ENCODE measurements at places on chromosomes 13 and 19.

- H3K27me3 ChIP-seq = no peaks in the 10 kb centered on the region
- no peak overlapping the region for H3K4me3 ChIP-seq
- no peak for DNase-seq
- no peaks in the 10 kb centered on the region for H3K36me3 ChIP-seq
- H3K4me1 ChIP-seq = peaks cover 5% of the 10 kb centered on the region
- no peak overlapping the region for H3K27ac ChIP-seq
Measured at GRCh38 chr13:106110241-106110855, 425.1 kb downstream of the EFNB2 start.

DNA sequence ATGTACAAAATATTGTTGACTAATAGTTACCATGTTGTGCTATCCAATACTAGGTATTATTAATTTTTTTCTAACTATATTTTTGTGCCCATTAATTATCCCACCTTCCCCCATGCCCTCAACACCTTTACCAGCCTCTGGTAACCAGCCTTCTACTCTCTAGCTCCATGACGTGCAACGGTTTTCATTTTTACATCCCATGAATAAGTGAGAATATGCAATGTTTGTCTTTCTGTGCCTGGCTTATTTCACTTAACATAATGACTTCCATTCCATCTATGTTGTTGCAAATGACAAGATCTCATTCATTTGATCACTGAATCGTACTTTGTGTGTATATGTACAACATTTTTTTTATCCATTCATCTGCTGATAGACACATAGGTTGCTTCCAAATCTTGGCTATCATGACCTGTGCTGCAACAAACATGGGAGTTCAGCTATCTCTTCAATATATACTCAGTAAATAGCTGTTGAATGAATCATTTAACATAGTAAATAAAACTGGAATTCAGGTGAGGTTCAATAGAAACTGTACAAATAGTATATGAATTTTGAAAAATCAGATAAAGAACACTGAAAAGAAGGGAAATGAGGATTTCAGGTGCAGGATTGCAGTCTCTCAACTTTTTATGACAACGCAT, 509.0 kb upstream of the MIR17HG start:
- H3K4me3 ChIP-seq = no peak overlapping the region
- H3K4me1 ChIP-seq = no peaks in the 10 kb centered on the region
- no peak overlapping the region for H3K27ac ChIP-seq
- H3K27me3 ChIP-seq = no peaks in the 10 kb centered on the region
- H3K36me3 ChIP-seq = no peaks in the 10 kb centered on the region

DNA sequence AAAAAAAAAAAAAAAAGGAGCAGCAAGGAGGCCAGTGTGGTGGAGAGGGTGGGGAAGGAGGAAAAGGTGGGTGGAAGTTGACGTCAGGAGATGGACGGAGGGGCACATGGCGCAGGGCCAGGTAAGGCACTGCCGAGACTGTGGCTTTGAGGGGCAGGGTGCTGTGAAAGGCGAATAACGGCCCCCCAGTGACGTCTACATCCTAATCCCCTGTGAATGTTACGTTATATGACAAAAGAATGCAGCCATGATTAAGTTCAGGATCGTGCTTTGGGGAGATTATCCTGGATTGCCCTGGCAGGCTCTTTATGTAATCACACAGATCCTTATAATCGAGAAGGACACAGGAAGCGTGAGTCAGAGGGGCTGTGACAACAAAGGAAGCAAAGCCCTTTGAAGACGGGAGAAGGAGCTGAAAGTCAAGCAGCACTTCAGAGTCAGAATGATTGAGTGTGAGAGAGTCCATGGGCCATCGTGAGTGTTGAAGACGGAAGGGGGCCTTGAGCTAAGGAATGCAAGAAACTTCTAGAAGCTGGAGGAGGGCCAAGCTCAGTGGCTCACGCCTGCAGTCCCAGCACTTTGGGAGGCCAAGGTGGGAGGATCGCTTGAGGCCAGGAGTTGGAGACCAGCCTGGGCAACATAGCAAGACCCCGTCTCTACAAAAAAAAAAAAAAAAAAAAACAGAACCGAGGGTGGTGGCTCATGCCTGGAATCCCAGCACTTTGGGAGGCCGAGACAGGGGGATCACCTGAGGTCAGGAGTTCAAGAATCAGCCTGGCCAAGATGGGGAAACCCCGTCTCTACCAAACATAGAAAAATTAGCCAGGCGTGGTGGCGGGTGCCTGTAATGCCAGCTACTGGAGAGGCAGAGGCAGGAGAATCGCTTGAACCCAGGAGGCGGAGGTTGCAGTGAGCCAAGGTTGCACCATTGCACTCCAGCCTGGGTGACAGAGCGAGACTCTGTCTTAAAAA, 13.8 kb upstream of the CEACAM16 start:
- H3K27ac ChIP-seq = no peak overlapping the region
- DNase-seq = no peak

DNA sequence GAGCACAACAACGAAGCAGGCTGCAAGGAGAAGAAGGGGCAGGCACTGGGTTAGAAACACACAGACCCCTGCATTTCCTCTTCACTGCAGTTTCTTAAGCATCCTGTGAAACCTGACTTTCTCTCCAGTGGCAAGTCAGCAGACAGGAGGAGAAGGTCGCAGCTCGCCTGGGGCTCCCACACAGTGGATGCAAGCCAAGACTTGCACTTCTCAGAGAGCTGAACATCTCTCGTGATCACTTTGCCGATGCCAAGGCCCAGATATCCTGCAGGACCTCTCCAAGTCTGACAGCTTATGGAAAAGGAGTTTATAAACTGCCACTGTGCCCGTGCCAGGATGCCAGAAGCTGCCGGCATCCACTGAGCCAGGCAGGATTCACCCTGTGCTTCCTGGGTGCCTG, 18.4 kb downstream of the TMEM272 start:
- no peak overlapping the region for H3K4me3 ChIP-seq
- H3K27me3 ChIP-seq = no peaks in the 10 kb centered on the region
- no peak overlapping the region for H3K27ac ChIP-seq
- peaks cover 7% of the 10 kb centered on the region for H3K4me1 ChIP-seq

DNA sequence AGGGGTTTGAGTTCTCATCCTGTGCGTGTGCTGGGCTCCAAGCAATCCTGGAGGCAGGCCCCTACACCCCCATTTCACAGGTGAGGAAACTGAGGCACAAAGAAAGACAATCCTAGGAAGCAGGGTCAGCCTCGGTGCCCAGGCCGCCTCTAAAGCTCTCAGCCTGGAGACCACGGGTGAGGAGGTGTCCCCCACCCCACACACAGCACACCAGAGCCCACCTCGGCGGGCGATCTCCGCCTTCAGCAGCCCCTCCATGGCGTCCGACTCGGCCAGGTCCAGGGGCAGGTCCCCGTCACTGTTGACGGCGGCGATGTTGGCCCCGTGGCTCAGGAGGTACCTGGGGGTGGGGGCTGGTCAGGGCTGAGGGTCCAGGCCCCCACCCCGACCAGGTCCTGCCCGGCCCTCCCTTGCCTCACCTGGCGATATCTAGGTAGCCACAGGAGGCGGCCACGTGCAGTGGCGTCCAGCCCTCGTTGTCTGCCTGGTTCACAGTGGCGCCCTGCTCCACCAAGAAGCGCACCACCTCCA, 5.1 kb downstream of the PPP1R12C start:
- no peaks in the 10 kb centered on the region for H3K27me3 ChIP-seq
- no peak overlapping the region for H3K27ac ChIP-seq
- DNase-seq = no peak
- H3K36me3 ChIP-seq = peaks cover 60% of the 10 kb centered on the region
- H3K4me1 ChIP-seq = peaks cover 46% of the 10 kb centered on the region

GRCh38 chr19:18590273-18591272, 2.0 kb downstream of the REX1BD start:
- H3K27ac ChIP-seq = peak overlapping the region; percentile 88
- peak overlapping the region; percentile 75 for H3K4me3 ChIP-seq
- peaks cover 65% of the 10 kb centered on the region for H3K4me1 ChIP-seq
- peak; percentile 97 for DNase-seq
- H3K27me3 ChIP-seq = peaks cover 2% of the 10 kb centered on the region
- peaks cover 18% of the 10 kb centered on the region for H3K36me3 ChIP-seq

- no peaks in the 10 kb centered on the region for H3K27me3 ChIP-seq
- H3K27ac ChIP-seq = no peak overlapping the region
- no peak for DNase-seq
Measured at GRCh38 chr19:31803835-31804446, 454.7 kb upstream of the TSHZ3 start.

DNA sequence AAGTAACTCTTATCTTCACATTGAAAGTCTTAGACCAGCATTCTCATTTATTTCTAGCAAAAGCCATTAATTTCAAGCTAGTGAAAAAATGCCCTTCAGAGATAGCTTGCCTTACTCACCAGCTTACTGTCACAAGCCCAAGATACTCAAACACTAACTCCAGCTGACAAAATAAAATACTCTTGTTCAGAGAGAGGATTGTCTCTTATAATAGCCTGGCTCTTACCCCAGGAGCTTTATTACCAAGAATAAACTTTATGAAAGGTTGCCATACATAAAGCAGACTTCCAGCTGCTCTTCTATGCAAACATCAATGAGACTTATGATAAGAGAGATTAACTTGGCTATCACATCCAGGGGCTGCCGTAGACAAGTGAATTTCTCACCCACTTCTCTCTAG, 53.6 kb downstream of the XPO4 start:
- no peak overlapping the region for H3K27ac ChIP-seq
- no peaks in the 10 kb centered on the region for H3K36me3 ChIP-seq
- DNase-seq = no peak
- no peaks in the 10 kb centered on the region for H3K27me3 ChIP-seq

GRCh38 chr19:35740108-35740422, 2.2 kb downstream of the IGFLR1 start:
- peak overlapping the region; percentile 61 for H3K4me3 ChIP-seq
- H3K27ac ChIP-seq = peak overlapping the region; percentile 62

GRCh38 chr13:27135023-27135422, 36.6 kb downstream of the USP12 start:
- no peak overlapping the region for H3K27ac ChIP-seq
- H3K4me3 ChIP-seq = no peak overlapping the region
- H3K27me3 ChIP-seq = no peaks in the 10 kb centered on the region
- peaks cover 4% of the 10 kb centered on the region for H3K4me1 ChIP-seq
- no peaks in the 10 kb centered on the region for H3K36me3 ChIP-seq
- no peak for DNase-seq

- peak overlapping the region; percentile 93 for H3K27ac ChIP-seq
- H3K4me1 ChIP-seq = peaks cover 44% of the 10 kb centered on the region
- peak overlapping the region; percentile 74 for H3K4me3 ChIP-seq
- no peaks in the 10 kb centered on the region for H3K27me3 ChIP-seq
- DNase-seq = peak; percentile 80
Measured at GRCh38 chr19:2426611-2427428, 566 bp downstream of the TIMM13 start.

DNA sequence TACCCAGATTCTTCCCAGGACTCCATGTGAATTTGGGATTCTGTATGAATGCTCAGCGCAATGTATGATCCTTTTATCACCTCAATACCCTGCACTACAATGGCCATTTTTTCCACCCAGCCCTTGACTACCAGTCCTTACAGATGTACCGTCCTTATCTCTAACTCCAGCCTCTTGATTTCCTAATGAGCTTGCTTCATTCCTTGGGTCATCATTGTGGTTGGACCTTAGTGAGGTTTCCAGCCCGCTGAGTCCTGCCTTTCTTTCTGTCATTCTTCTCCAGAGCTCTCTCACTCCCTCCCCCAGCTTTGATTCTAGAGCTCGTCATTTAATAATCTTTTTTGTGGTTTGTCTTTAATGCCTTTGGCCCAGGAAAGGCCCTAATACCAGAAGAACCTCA, 438.5 kb downstream of the ZNF536 start:
- DNase-seq = no peak
- H3K4me1 ChIP-seq = no peaks in the 10 kb centered on the region
- no peaks in the 10 kb centered on the region for H3K27me3 ChIP-seq
- H3K36me3 ChIP-seq = no peaks in the 10 kb centered on the region
- no peak overlapping the region for H3K4me3 ChIP-seq
- no peak overlapping the region for H3K27ac ChIP-seq

- DNase-seq = no peak
- H3K27me3 ChIP-seq = no peaks in the 10 kb centered on the region
- H3K36me3 ChIP-seq = peaks cover 76% of the 10 kb centered on the region
Measured at GRCh38 chr19:1252821-1253513, 4.6 kb downstream of the MIDN start.

DNA sequence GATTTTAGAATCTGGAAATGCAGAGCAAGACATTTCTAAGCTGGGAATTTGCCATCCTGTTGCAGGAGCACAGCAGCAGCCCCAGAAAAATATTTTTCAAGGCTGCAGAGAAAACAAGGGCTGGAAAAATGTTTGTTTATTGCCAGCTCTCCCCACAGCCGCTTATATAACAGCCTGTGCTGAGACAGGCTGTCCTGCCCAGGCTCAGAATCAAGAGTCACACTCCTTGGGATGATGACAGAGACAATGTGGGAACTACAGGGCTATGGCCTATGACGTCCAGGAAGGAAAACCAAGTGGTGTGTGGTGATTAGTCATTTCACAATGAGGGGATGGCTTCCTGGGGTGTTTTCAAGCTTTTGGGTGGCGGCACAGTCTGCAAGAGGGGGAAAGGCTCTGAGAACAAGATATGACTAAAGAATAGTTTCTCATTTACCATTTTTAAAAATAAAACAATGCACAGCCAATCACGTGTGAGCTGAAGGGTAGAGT, 136.3 kb upstream of the SERP2 start:
- no peak overlapping the region for H3K4me3 ChIP-seq
- DNase-seq = no peak
- H3K27me3 ChIP-seq = no peaks in the 10 kb centered on the region
- peaks cover under 1% of the 10 kb centered on the region for H3K4me1 ChIP-seq
